ENCODE measurements at places on chromosomes 5 and 9. TPM values are rescaled to one million over a fixed set of nuclear protein-coding genes. Genes with fewer than 3 reads are reported as not detected.

Gene MYOZ3
- 0.71 TPM for polyA plus RNA-seq

Gene TRIP13
- polyA plus RNA-seq, result 20.4 TPM

Gene EPB41L4B
- 0.33 TPM for polyA plus RNA-seq

GRCh38 chr9:113057193-113057592, 669 bp upstream of the ZFP37 start:
- no peak for DNase-seq
- no peaks in the 10 kb centered on the region for H3K36me3 ChIP-seq
- peak overlapping the region; percentile 74 for H3K27ac ChIP-seq
- peak overlapping the region; percentile 95 for H3K4me3 ChIP-seq
- peaks cover 6% of the 10 kb centered on the region for H3K27me3 ChIP-seq
- no peaks in the 10 kb centered on the region for H3K4me1 ChIP-seq

- no peaks in the 10 kb centered on the region for H3K27me3 ChIP-seq
- H3K4me3 ChIP-seq, result no peak overlapping the region
- 0 out of 2 replicates have a peak, but pooled peaks cover 8% of the 10 kb centered on the region for H3K4me1 ChIP-seq
- DNase-seq, result peak; percentile 23
These were observed 44.4 kb downstream of the RAD50 start for GRCh38 chr5:132601071-132601728.

GRCh38 chr5:11973469-11973868, 69.2 kb upstream of the CTNND2 start:
- H3K27me3 ChIP-seq, result no peaks in the 10 kb centered on the region
- no peak for DNase-seq
- H3K27ac ChIP-seq, result no peak overlapping the region
- H3K36me3 ChIP-seq, result no peaks in the 10 kb centered on the region
- no peaks in the 10 kb centered on the region for H3K4me1 ChIP-seq

GRCh38 chr9:84228130-84228720, 112.3 kb downstream of the SLC28A3 start:
- no peak overlapping the region for H3K27ac ChIP-seq
- DNase-seq, result no peak
- H3K27me3 ChIP-seq, result no peaks in the 10 kb centered on the region
- no peak overlapping the region for H3K4me3 ChIP-seq

DNA sequence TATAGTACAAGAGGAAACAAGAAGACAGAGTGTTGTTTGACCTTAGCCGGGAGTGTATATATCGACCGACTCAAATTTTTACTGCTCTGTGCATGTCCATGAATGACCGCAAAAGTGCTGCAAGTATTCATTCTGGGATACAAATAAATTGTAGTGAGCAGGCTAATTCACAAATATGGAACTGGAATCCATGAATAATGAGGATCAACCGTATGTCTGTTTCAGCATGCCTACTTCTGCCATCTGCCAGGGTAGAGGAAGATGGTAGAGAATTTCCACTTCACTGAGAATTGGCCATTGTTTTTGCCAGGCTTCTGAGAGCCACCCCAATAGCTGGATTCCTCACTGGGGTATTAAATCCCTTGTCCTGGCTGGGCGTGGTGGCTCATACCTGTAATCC, 8.5 kb upstream of the RALGPS1 start:
- H3K27ac ChIP-seq, result no peak overlapping the region
- H3K36me3 ChIP-seq, result no peaks in the 10 kb centered on the region
- H3K27me3 ChIP-seq, result peaks cover 4% of the 10 kb centered on the region
- no peak for DNase-seq
- no peaks in the 10 kb centered on the region for H3K4me1 ChIP-seq

DNA sequence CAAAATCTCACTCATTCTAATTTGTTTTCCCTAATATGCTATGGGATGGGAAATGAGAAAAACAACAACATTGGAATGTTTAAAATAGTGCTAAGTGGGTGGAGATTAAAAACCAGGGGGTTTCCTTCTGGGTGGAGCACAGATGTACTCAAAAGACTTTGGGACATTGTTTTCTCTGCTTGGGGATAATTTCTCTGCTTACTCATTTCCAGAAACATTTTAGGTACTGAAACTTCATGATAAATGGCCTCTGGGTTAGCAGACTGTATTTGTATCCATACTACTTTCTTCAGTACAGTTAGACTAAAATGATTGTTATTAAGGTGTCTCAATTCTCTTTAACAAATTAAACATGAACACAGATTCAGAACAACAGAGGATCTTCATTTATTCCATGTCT, 17.4 kb downstream of the ELOVL7 start:
- peaks cover 4% of the 10 kb centered on the region for H3K27me3 ChIP-seq
- no peaks in the 10 kb centered on the region for H3K4me1 ChIP-seq
- H3K36me3 ChIP-seq, result no peaks in the 10 kb centered on the region
- no peak overlapping the region for H3K4me3 ChIP-seq
- no peak overlapping the region for H3K27ac ChIP-seq
- DNase-seq, result no peak

DNA sequence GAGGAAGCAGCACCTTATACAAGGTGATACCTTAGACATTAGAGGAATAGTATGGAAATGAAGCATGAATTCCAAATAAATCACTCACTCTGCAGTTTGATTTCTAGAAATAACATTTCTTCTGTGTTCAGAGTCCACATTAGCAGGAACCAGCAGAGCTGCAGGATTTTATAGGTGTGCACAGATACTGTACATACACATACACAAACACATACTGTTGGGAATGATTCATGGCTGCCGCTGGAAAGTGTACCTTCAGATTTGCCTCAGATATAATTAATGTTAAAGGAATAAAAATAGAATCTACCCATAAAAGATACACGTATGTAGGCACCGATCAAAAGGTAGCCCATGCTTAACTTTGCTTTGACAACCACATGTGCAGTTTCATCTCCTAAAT, 578.1 kb downstream of the CSNK1G3 start:
- H3K36me3 ChIP-seq, result no peaks in the 10 kb centered on the region
- no peak overlapping the region for H3K27ac ChIP-seq
- H3K27me3 ChIP-seq, result no peaks in the 10 kb centered on the region
- no peak for DNase-seq
- no peak overlapping the region for H3K4me3 ChIP-seq
- no peaks in the 10 kb centered on the region for H3K4me1 ChIP-seq

- no peaks in the 10 kb centered on the region for H3K36me3 ChIP-seq
- no peaks in the 10 kb centered on the region for H3K4me1 ChIP-seq
- peak within 1 kb of the TSS; percentile 86 for H3K4me3 ChIP-seq
- peak; percentile 85 for DNase-seq
- H3K27ac ChIP-seq, result no peak within 1 kb of the TSS
These were observed at the start of gene ZNF883 for GRCh38 chr9:113011911-113012381. ZNF883 (minus strand) TSS chr9:113012192.

- no peaks in the 10 kb centered on the region for H3K27me3 ChIP-seq
- H3K36me3 ChIP-seq, result no peaks in the 10 kb centered on the region
- H3K4me1 ChIP-seq, result peaks cover 36% of the 10 kb centered on the region
- DNase-seq, result peak; percentile 72
- no peak overlapping the region for H3K27ac ChIP-seq
These were observed 23.3 kb downstream of the TNFSF8 start for GRCh38 chr9:114906922-114907571.

- H3K4me3 ChIP-seq, result no peak overlapping the region
- no peaks in the 10 kb centered on the region for H3K36me3 ChIP-seq
- H3K4me1 ChIP-seq, result no peaks in the 10 kb centered on the region
These were observed 1146.2 kb downstream of the CDH9 start for GRCh38 chr5:25892211-25892610.

- no peak for DNase-seq
- H3K27me3 ChIP-seq, result no peaks in the 10 kb centered on the region
- no peaks in the 10 kb centered on the region for H3K4me1 ChIP-seq
- no peak overlapping the region for H3K4me3 ChIP-seq
- H3K36me3 ChIP-seq, result no peaks in the 10 kb centered on the region
These were observed 21.2 kb upstream of the PIK3R1 start for GRCh38 chr5:68194386-68194785.

GRCh38 chr5:179401-179800, 11.9 kb upstream of the LRRC14B start:
- H3K27ac ChIP-seq, result no peak overlapping the region
- peaks cover under 1% of the 10 kb centered on the region for H3K4me1 ChIP-seq
- no peaks in the 10 kb centered on the region for H3K36me3 ChIP-seq
- H3K27me3 ChIP-seq, result peaks cover 9% of the 10 kb centered on the region

GRCh38 chr9:104177003-104177611, 83.0 kb downstream of the SMC2 start:
- no peaks in the 10 kb centered on the region for H3K27me3 ChIP-seq
- no peak overlapping the region for H3K27ac ChIP-seq
- no peaks in the 10 kb centered on the region for H3K4me1 ChIP-seq
- peak; percentile 4 for DNase-seq
- no peaks in the 10 kb centered on the region for H3K36me3 ChIP-seq
- no peak overlapping the region for H3K4me3 ChIP-seq

GRCh38 chr5:148939676-148940075, 113.3 kb downstream of the ADRB2 start:
- DNase-seq, result peak; percentile 41
- H3K27me3 ChIP-seq, result no peaks in the 10 kb centered on the region
- no peak overlapping the region for H3K27ac ChIP-seq
- no peak overlapping the region for H3K4me3 ChIP-seq
- no peaks in the 10 kb centered on the region for H3K4me1 ChIP-seq

GRCh38 chr5:29744618-29745017, 1448.9 kb upstream of the CDH6 start:
- no peak for DNase-seq
- H3K27ac ChIP-seq, result no peak overlapping the region
- no peak overlapping the region for H3K4me3 ChIP-seq
- H3K36me3 ChIP-seq, result no peaks in the 10 kb centered on the region
- H3K4me1 ChIP-seq, result no peaks in the 10 kb centered on the region
- no peaks in the 10 kb centered on the region for H3K27me3 ChIP-seq

GRCh38 chr5:150503977-150504620, 3.8 kb upstream of the NDST1 start:
- H3K27me3 ChIP-seq, result no peaks in the 10 kb centered on the region
- no peak overlapping the region for H3K4me3 ChIP-seq
- peaks cover 58% of the 10 kb centered on the region for H3K4me1 ChIP-seq
- H3K27ac ChIP-seq, result peak overlapping the region; percentile 46

DNA sequence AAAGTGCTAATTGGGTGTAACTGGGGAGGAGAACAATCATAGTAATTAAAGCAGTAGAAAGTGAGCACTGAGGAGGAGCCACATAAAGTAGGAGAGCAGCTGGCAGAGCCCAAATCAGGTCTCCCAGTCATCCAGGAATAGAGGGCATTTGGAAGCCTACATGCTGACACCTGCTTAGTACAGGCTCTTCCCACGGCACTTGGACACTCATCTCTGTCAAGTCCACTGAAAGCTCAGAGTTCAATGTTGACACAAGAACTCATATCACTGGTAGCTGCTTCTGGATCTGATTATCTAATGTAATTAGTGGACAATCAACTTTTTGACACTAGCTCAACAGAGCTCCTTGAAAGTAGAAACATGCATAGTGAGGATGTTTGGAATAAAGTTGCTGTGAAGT, 45.9 kb upstream of the PCSK1 start:
- no peak overlapping the region for H3K4me3 ChIP-seq
- H3K27me3 ChIP-seq, result no peaks in the 10 kb centered on the region
- H3K36me3 ChIP-seq, result no peaks in the 10 kb centered on the region
- DNase-seq, result no peak
- H3K27ac ChIP-seq, result no peak overlapping the region

- no peaks in the 10 kb centered on the region for H3K27me3 ChIP-seq
- H3K36me3 ChIP-seq, result no peaks in the 10 kb centered on the region
- H3K4me1 ChIP-seq, result no peaks in the 10 kb centered on the region
- no peak overlapping the region for H3K27ac ChIP-seq
- DNase-seq, result no peak
These were observed 188.4 kb downstream of the C9orf50 start for GRCh38 chr9:129432297-129433154.

DNA sequence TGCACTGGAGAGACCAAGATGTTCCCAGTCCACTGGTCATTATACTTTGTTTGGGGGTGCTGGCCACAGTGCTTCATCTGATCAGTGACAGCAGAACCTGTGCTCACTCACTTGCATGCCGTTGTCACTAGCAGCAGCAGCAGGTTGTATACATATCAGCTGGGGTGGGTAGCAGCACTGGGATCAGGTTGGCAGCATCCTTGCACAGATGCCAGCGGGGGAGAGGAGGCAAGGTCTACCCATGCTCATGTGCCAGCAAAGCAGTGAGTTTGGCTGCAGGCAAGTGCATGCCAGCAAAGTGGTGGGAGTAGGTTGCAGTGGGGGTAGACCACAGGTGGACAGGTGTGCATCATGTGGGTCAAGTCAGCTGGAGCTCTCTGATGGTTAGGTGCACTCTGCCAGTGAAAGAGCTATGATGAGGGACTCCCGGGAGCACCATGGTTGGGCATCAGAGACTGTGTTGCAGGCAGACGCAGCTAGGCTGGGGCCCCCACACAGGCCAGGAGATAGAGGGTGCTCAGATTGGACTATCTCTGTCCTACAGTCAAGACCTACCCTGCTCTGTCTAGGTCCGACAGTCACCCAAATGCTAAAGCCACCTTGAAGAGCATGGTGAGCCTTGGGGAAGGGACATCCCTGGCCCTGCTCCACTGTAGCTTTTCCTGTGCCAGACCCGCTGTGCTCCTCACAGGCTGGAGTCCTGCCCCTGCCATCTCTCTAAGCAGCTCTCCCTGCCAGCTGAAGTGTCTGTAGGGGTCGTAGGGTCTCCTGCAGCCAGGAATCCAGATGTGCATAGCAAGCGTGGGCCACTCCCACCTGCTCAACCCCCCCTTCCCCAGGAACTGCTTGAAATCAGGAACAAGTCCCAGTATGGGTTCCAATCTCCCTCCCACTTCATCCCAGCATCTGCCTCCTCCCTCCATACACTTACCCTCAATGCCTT, 119.8 kb downstream of the RNF180 start:
- H3K27ac ChIP-seq, result no peak overlapping the region
- no peak overlapping the region for H3K4me3 ChIP-seq
- H3K36me3 ChIP-seq, result no peaks in the 10 kb centered on the region
- H3K4me1 ChIP-seq, result no peaks in the 10 kb centered on the region
- H3K27me3 ChIP-seq, result no peaks in the 10 kb centered on the region

DNA sequence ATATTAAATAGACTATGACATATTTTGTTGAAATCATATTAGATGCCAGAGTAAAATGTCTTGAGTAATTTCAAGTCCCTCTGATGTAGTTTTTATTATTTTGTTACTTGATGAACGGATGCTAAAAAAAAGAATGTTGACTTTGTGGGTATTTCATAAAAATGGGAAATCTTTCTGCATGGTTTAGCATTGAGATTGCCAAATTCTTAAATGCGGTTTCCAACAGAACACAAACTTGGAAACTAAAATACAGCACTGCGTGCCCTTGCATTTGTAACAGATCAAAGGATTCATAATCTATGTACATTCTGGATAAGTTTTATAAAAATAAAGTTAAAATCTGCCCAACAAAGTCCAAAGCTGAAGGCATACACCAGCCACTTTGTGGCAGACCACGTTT, 425.5 kb upstream of the DAB2 start:
- DNase-seq, result no peak
- H3K4me1 ChIP-seq, result no peaks in the 10 kb centered on the region
- H3K27me3 ChIP-seq, result peaks cover 4% of the 10 kb centered on the region
- H3K36me3 ChIP-seq, result no peaks in the 10 kb centered on the region
- H3K4me3 ChIP-seq, result no peak overlapping the region
